Gastroesophageal sphincter (tissue), 4 donors: ENCODE measurements at places on chromosomes 2 and 18. TPM values are rescaled to one million over a fixed set of nuclear protein-coding genes. Genes with fewer than 3 reads are reported as not detected.

GRCh38 chr2:3650140-3650920 is 7.7 kb upstream of the ALLC start:
- no peak for ATAC-seq

DNA sequence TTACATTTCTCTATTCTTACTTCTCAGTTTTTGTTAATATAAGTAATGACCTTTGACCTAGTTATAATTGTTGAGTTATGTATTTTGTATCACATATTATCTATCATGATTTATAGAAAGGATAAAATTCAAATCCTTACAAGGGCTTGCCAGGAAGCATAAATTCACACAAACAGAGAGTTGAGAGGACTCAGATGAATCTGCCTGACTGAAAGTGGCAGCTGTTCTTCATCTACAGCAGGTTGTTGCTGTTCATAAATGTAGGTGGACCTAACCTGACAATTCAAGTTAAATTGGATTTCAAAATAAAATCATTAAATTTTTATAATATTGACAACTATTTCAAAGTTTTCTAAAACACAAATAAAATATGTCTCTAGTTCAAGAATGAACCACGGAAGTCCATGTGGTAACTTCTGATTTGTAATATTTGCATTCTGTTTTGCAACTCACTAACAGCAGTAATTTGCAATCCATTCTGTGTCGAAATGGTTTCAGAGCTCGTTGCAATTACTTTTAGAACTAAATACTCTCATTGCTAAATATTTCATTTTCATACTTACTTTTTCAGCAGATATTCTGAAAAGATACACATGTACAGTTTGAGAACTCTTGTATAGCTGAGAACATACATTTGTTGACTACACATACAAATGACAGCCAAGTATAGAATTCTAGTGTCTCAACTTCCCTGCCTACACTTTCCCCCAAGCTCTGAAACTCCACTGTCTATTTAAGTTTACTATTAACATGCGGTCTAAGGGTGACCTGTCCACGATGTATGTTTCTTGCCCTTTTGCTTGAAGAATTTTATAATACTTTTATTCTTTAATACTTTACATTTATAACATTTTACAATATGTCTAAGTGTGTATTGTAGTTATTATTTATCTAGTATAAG is 25.7 kb downstream of the SCN7A start:
- no peak for ATAC-seq

DNA sequence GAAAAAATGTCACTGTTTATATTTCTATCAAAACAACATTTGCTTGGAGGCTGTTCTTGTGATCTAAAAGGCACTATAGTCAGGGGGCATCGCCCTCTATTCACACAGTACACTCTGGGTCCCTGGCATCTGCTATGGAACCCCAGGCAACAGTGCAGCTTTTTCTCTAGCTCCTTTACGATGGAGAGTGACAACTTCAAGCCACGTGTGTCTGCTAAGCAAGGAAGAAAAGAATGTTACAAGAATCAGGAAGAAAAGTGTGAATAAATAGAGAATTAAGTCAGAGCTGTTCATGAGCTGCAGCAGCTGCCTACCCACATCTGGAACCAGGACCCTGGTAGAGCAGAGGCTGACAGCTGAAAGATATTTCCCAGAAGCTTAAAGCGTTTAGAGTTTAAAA is 11.2 kb downstream of the RND3 start:
- ATAC-seq = no peak

DNA sequence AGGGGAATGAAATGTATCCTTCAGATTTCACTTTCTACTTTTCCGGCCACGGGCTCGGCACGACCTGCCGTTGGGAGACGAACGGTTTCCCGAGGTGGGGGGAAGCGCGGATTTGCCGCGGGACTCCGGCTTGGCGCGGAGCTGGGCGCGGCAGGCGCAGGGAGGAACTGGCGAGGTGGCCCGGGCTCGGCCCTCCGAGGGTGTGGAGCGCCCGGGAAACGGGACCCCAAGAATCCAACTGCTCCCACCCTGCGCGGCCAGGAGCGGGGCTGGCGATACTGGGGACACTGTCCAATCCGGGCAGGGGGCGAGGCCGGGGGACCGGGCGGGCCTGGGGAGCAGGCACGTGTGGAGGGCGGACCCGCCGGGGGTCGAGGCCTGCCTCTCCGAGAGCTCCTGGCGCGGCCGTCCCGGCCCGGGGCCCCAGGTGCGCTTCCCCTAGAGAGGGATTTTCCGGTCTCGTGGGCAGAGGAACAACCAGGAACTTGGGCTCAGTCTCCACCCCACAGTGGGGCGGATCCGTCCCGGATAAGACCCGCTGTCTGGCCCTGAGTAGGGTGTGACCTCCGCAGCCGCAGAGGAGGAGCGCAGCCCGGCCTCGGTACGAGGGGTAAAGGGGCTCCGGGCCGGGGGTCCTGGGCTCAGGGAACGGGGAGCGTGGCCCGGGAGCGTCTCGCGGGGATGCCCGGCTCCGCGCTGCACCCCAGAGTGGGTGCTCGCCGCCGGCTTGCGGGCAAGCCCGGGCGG is at the start of gene ANXA4:
Gene ANXA4 (plus strand): TSS at position 560 of the 747 bp plus-strand sequence. CDS start 39,432 bp downstream, outside the sequence.
- ATAC-seq = peak; percentile 91

DNA sequence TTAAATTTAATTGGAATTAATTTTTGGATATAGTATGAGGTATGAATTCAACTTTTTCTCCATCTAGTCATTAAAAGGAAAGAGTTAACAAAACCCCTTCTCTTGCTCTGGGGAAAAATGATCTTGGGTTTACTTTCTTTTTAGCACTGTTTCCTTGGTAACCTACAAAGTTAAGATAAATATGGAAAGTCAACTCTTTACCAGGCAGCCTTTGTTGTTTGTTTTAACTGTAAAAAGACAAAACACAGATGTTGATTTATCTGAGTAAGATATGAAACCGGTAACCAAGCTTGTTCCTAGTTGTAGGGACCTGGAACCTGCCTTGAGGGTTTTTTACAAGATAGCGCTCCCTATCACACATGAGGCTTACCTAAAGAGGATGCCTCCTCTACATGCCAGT is 10.1 kb upstream of the SANBR start:
- no peak for ATAC-seq

DNA sequence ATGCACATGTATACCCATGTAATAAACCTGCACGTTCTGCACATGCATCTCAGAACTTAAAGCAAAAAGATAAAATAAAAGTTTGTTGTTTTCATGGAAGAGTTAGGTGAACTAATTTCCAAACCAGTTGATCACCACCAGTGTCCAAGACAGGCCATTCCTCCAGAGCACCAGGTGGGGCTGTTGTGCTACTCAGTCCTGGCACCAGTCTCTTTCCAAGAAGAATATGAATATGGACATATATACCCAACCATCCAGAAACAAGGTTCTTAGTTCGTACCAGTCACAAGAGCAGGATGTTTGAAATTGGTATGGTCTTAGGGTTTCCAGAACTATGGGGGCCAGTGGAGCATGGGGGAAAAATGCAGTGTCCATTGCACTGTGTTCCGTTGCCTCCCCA is 17.2 kb upstream of the TNP1 start:
- no peak for ATAC-seq

Gene MYO5B
- 18.3 TPM for total RNA-seq

GRCh38 chr2:101064868-101065549 is 62.9 kb downstream of the RPL31 start:
- no peak for ATAC-seq

- no peak for ATAC-seq
These were observed 374.8 kb downstream of the SLC4A3 start for GRCh38 chr2:220002251-220002650.

DNA sequence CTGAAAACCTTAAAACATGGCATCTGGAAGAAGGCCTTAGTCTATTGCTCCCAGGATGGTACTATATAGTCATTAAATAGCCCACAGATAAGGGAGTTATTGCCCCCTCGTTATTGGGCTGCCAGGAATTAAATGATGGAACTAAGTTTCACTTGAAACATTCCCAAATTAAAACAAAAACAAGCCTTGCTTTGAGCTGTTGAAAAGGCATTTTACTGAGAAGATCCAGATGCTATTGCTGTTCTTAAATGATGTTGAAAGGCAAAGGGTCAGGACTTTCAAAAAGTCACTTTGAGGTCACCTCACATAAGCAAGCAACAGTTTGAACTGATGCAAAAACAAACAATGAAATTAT is 2.0 kb upstream of the AMMECR1L start:
- ATAC-seq = no peak

GRCh38 chr2:150480241-150480640 is 7.2 kb downstream of the RND3 start:
- ATAC-seq = no peak

Gene MYOM1
- total RNA-seq = 37.6 TPM

- ATAC-seq = no peak
These were observed 38.5 kb downstream of the RPRD1A start for GRCh38 chr18:36028859-36029258.

GRCh38 chr18:62950246-62950645 is 234.9 kb downstream of the PHLPP1 start:
- no peak for ATAC-seq

Gene PXDN
- 47.9 TPM for total RNA-seq

- ATAC-seq = peak; percentile 14
These were observed 70.6 kb downstream of the MBP start for GRCh38 chr18:77061946-77062517.

Gene RAB6D
- total RNA-seq = not detected

DNA sequence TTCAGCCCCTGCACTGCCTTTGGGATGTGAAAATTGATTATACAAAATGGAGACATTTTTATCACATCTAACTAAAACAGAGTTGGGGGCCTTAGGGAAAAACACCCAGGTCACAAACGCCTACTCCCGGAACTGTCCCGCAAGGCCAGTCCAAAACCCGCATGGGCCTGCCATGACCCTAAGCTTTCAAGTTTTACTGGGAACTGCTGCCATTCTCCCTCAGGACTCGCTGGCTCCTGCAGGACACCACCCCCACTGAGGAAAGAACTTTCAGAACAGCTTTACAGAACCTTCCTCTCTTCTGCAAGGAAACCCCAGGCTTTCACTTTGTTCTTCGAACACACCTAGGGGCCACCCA is 320.4 kb upstream of the HS6ST1 start:
- ATAC-seq = no peak

GRCh38 chr2:95048825-95049682 is 23.5 kb downstream of the MAL start:
- ATAC-seq = no peak

DNA sequence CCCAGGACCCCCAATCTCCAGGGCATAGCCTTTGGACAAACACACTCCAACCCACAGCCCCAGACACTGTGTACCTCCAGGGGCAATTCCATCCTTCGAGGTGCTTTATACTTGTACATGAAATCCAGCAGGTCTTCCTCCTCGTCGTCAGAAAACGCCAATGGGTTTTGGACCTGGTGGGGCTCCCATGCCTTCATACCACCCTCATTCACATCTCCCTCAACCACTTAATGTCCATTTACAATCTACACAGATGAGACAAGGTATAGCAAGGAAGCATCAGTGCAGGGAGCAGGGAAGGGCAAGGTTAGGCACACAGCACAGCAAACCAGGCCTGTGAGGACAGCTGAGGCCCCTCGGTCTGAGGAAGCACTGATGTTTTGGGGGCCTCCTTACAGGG is 20.6 kb downstream of the MRPL35 start:
- no peak for ATAC-seq

GRCh38 chr18:3624935-3625741 is 175.2 kb downstream of the TGIF1 start:
- ATAC-seq = peak; percentile 52

DNA sequence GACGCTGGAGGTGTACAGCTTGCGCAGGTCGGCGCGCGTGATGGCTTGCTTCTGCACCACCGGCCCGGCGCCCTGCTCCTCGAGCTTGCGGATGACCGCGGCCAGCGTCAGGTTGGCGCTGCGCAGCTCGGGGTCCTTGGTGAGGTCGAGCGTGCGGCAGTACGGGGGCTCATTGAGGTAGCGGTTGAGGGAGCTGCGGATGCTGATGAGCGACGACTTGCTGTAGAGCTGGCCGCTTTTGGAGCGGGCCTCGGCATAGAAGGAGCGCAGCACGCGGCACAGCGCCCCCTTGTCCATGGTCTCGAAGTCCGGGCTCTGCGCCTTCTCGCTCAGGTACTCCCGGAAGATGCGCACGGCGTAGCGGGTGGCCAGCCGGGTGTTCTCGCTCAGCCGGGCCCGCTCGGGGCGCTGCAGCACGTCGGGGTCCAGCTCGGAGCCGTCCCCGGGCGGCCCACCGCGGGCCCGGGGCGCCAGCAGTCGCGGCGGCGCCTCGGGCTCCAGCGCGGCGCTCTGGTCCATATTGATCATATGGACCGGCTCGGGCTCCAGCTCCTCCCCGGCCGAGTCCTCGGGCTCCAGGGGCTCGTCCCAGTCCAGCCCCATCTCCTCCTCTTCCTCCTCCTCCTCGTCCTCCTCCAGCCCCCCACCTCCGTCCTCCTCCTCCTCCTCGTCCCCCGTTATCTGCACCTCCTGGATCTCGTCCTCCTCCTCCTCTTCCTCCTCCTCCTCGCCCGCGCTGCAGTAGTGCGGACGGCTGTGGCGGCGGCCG is 523 bp downstream of the KCTD1 start:
- peak; percentile 73 for ATAC-seq

Gene CHRNG
- not detected for total RNA-seq

DNA sequence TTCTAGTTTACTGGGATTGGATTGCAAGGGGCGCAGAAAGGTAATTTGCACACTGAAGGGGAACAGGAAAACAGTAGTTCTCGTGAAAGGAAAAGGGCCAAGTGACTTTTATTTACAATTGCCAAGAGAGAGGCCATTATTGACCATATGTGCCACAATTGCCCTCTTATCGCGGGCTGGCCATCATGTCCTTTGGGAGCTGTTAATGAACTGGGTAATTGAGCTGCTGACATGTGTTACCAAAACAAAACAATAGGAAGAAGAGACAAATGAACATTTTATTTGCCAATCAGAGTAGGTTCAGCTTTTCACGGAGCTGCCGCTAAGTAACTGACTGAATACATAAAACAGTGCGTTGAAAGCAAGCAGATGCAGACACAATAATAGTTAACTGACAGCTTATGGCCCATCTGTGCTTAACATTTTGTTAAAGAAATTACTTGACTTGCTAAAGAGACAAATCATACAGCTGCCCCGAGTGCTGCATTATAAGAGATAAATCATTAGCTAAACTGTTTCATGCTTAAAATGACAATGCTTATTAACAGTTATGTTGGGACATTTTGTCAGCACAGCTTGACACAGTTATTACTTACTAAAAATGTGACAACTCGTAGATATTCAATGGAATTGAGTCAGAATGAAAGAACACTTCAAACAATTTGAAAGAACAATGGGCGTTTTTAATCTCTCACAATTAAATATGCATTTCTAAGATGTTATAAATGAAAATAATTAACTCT is 57.5 kb downstream of the PAX3 start:
- ATAC-seq = no peak

GRCh38 chr18:53952700-53953099 is 271.8 kb downstream of the MBD2 start:
- ATAC-seq = no peak

- no peak for ATAC-seq
These were observed 2.8 kb downstream of the MTHFD2 start for GRCh38 chr2:74201196-74201595.

- no peak for ATAC-seq
These were observed 38.7 kb downstream of the IL1R2 start for GRCh38 chr2:102030502-102030854.

GRCh38 chr18:8730080-8730827 is 24.9 kb downstream of the MTCL1 start:
- ATAC-seq = peak; percentile 68
